WERI-Rb-1 (cell line): ENCODE measurements at places on chromosomes 2 and 18.

- DNase-seq = no peak
Measured at GRCh38 chr2:20034218-20034617, 17.2 kb downstream of the LAPTM4A start.

DNA sequence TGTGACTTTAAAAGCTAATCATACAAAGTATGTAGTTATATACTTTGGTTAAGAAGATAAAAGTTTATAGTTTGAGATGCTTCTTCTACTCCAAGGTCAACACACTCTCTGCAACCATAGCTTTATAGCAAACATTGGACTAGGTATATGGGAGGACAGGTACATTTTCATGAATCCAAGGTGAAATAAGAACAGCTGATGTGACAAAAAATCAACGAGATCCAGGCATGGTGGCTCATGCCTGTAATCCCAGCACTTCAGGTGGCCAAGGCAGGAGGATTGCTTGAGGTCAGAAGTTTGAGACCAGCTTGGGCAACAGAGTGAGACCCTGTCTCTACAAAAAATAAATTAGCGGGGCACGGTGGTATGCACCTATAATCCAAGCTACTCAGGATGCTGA lies 163.3 kb upstream of the VWC2L start:
- no peak for DNase-seq

DNA sequence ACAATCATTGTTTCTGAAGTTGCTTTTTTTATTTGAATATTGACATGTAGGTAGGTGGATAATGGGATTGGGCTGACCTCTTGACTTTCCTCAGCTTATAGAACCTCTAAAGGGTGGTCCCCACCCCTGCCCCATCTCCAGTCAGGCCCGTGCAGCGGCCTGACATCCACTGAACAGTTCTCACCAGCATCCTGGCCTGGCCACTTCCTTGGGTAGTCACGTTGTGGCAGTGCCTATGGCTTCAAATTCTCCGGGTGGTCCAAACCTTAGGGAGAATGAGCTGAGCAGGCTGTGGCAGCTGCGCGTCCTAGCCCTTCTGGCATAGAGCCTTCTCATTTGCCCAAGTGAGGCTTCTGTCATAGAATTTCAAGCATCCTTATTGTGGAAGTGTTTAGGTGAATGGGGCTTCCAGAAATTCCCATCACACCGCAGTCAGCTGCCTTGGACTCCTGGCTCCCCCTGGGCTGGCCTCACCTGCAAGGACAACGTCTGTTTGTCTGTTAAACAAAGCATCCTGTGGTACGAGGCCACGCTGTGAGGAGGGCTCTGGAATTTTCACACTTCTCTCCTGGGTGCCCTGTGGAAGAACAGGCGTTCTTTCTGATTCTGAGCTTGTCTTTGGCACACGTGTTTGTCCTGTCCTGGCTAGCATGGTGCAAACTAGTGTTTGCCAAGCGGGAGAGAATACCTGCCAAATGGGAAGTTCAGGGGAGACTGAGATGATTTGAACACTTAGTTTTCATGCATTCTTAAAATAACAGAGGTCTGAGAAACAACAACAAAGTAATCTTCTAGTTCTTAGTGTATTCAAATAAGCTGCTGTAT lies 31.8 kb upstream of the OTOS start:
- DNase-seq = no peak

DNA sequence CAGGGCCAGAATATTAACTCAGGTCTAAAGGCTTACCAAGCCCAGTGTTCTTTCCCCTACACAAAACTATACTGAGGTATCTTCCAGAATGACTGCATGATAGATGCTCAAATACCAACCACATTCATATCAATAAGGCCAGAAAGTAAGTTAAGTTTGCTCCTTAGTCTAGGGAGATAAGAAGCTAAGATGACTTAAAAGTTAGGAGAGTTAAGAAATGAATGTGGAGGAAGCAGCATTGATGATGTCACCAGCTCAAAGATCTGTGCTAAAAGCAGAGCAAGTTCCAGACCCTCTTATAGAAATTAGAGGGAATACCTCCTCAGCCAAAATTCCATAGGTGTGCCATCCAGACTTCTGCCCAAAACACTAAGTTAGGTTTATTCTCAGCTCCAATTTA lies 6.1 kb downstream of the PPP4R1 start:
- DNase-seq = no peak

DNA sequence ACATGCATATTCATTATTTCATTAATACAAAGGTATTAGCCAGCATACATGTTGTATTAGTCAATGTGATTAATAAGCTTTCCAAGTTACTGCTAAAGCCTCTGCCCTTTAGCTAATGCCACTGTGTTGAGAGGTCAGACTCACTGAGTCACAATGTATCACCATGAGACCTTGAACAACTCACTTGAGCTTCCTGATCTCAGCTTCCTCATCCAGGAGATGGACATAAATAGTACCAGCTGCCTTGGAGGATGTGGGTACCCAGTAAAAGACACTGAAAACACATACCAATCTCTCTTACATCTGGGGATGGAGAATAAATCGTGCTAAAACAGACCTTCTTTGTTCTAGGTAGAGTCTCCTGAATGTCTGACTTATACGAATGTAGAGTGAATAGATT lies 224.6 kb downstream of the EPHA4 start:
- DNase-seq = no peak

DNA sequence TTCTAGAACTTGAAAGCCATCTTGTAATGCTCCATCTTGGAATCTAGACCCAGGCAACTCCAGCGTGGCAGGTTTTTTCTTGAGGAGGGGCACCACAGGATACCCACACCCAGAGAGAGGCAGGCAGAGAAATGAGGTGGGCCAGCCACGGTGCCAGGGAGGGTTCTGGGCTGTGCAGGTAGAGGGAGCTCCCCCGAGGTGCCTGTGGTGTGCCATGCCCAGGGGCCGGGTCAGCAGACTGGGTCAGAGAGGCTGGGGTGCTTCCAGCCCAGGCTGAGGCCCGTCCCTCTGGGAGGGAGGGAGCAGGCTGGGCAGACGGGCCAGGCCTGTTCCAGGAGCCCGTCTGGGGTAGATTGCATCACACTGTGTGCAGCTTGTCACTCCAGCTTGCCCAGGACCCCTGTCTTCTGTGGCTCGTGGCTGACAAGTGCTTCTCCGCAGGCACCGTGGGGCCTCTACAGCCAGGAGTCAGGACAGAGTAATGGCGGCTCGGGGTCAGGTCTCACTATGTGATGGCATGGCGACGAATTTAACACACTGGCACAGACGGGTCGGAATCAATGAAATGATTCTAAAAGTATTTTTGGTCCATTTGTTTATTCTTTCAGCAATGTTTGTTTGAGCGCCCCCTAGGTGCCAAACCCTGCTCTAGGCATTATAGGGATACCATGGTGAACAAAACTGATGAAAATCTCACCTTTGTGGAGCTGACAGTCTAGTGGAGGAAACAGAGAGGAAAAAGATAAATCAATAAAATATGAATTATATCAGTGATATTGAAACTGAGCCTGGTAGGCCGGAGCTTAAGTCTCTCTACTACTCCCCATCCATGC lies 144.0 kb downstream of the ACOXL start:
- no peak for DNase-seq

DNA sequence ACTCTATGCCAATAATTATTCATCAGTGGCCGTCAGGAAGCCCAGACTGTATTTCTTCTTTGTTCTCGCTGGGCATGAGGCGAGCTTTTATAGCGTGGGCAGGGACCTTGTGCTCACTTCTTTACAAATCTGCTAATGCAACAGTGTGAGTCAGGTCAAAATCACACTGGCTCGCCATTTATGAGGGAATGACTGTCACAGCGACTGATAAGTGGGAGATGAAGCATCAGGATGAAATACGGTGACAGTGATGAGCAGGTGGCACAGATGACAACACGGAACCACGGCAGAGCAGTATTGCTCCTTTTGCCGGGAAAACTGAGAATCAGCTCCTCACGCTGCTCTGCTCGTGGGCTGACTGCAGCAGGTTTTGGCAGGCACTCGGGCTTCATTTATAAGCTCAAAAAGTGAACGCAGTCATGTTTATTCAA lies 20.5 kb downstream of the TYMS start:
- no peak for DNase-seq

DNA sequence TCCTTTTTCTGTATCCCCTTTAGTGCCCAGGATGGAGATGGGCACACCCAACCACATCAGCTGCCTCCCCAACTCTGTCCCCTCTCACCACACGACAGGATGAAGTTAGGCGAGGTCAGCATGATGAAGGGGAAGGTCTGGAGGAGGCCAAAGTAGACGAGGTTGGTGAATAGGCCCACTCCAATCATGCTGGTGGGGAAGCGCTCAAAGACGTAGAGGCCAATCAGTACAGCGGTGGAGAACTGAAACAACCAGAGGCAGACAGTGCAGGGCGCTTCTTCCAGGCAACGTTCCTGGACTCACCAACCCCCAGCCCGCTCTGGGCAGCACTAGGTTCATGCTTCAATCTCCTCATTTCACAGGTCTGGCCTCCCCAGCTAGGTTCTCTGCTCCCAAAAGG lies 2.9 kb downstream of the TEX261 start:
- DNase-seq = no peak

DNA sequence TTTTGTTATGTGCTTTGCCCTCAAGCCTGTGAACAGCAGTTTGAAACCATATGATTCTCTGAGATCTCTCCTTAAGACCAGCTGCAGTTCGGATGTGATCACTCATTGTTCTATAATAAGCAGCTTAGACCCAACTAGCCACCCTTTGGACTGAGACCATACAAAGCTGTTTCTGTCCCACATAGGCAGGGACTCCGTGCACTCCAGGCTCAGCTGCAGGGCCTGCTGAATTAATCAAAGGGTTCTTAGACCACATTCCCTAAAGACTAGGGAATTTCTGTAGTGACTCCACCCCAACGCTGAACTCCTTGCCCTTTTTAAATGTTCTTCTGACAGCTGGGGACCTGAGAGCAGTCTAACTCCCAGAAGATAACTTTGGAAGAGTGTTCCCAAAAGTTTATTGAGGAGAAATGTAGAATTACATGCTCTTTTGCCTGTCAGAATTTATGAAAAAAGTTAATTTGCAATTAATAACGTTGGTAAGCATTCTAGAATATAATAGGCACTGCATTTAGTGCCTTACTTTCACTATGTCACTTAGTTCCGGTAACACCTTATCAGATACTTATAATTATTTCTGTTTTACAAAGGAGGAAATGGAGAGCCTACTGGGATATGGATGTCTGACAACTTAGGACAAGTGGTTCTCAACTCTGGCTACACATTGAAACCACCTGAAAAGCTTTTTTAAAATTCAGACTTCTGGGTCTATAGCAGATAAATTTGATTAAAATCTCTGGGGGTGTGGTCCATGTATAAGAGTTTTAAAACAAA lies 42.3 kb downstream of the GULP1 start:
- peak; percentile 59 for DNase-seq

GRCh38 chr2:84830095-84830494 lies 50.8 kb downstream of the TRABD2A start:
- no peak for DNase-seq

DNA sequence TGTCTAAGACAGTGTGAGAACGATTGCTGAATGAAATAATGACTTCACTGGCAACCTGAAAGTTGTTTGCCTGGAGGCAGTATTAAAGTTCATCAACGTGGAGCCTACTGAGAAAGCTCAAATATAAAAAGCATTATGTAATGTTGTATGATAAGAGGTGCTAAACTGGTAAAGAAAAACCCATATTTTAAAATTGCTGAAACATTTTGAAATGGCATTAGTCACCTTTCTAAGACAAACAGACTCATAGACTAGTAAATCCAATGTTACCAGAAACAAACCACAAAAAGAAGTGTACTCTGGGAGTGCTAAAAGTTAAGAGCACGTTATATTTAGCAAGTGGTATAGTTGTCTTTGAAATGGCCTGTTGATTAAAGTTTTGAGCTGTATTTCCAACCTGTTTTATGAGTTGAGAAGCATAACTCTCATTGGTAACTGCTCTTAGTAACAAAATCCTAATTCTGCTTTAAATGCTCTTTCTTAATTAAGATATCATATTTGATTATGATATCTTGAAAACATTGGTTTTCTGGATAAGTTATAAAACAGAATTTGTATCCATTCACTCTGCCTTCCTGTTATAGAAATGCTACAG lies 62.7 kb downstream of the CYP1B1 start:
- no peak for DNase-seq

- DNase-seq = no peak
Measured at GRCh38 chr2:171531291-171531690, 9.0 kb downstream of the CYBRD1 start.

- DNase-seq = peak; percentile 59
Measured at GRCh38 chr2:170332676-170333402, 154.9 kb downstream of the MYO3B start.
